ENCODE measurements at places on chromosomes 2 and 18.

DNA sequence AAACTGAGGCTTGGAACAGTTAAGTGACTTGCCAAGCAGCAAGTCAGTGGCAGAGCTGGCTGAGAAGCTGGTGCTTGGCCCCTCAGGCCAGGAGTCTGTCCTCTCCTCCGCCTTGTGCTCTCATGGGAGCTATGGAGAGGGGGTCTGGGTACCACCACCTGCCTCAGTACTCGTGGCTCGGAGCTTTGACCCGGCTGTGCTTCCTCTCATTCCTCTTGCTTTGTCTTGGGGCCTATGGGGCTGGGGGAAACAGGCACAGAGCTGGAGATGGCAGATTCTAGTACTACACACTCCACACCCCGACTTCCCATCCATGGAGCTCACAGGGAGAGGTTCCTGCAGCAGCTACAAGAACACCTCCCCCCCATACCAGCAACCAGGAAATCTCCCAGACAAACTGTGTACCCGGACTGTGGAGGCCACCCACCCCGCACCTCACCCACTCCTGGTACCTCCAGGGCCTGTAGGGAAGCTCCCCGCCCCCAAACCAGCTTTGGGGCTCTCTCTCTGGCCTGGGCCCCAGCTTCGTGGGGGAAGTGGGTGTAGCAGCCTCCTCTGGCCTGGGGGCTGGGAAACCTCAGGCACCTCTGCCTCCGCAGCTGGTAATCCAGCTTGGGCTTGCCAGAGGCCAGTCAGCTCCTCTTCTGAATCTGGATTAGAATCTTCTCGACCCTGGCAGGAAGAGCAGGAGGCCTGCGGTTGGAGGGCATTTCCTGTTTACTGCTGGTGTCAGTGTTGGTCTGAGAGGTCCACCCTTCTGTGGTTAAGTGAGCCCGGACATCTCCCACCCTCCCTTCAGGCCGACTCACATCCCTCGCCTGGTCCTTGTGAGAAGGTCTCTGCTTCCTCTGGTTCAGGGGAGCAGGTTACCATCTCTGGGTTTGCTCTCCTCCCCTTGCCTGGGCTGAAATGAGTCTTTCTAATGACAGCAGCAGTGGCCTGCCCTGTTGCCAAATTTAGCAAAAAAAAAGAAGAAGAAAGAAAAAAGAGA, 22.3 kb upstream of the RHOB start:
- peak; percentile 70 for DNase-seq

DNA sequence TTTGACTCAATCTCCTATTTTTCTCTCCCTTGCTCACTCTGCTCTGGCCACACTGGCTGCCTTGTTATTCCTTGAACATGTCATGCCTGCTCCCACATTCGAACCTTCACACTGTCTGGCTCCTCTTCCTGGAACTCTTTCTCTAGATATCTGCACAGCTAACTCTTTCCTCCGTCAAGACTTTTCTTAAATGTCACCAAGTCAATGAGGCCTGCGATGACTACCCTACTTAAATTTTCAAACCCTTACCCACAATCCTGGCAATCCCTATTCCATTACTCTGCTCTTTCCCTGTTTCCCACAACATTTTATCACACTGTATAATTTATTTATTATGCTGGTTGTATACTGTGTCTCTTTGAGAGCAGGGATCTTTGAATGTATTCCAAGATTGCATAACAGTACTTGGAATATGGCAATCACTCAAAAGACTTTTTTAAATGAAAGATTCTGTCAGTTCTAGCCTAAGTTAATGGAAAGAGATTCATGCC, 206.2 kb downstream of the SRBD1 start:
- no peak for DNase-seq

GRCh38 chr2:178550352-178550751, 70.1 kb downstream of the PLEKHA3 start:
- no peak for DNase-seq

- DNase-seq, result no peak
Observed at GRCh38 chr2:182066400-182067087, 80.9 kb downstream of the PPP1R1C start.

DNA sequence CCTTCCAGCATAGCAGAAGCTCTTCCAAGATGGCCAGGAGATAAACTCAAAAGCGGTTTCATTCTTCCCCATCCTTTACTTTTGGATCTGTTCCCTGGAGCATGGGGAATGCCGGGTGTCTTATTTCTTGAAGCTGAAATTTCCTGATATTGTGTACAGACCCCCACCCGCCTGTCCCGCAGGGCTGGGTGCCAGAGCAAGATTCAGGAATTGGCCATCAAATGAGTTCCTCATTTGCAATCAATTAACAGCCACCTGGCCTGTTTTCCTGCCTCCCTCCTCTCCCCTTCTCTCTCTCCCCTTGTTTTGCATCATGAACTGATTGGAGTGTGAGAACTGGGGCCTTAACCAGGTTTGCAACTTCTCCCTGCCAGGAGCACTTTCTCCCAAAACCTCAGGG, 202.1 kb downstream of the SH3RF3 start:
- DNase-seq, result no peak

Data from OCI-LY7 (cell line).